Osteocyte (in vitro differentiated cells): ENCODE measurements at places on chromosomes 16 and 17.

DNA sequence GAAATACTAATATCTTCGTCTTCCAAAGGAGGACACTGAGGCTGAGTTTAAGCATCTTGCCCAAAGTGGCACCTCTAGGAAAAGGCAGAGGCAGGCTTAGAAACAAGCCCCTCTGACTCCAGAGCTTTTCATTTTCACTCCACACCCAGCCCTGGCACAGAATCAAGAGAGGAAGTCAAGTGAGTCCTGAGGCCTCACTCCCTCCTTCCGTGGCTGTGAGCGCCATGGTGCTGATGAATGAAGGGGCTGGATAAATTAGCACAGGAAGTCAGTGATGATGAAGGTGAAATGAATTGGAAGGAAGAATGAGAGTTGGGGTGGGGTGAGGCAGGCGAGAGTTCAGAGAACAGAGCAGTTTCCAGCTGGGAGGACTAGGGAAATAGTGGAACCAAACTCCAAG, 179.3 kb downstream of the TMEM132E start:
- no peak for DNase-seq

DNA sequence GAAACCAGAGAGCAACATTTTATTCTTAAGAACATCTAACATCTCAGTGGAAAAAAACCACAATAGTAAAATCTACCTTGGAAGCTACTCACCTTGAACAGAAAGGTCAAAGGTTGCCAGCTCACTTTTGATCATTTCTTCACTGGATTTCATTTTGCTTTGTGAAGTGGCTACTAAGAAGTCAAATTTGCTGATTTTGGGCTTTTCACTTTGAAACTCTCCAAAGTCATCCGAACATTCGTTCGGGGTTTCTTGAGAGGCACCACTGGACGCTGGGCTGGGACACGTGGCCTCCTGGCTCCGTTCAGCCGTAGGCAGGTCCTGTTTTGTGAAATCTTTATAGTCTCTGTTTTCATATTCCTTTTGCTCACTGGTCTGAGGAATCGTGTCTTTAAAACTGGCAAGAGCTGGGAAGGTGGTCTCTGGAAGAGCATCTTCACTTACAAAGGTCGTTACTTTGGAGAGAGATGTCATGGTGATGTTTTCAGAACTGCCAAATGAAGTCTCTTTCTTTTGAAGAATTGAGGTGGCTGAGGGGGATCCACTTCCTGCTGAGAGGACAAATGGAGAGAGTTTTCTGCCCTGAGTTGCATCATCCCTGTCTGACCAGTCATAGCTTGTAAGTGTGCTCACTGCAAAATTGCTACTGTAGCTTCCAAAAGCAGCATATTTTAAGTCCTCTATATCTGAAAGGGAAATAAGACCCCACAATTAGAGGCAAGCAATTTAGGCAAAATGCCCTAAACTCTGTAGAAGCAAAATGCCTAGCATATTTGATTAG, 52.4 kb downstream of the DUSP14 start:
- no peak for DNase-seq

GRCh38 chr17:66076546-66077190, 115.3 kb downstream of the CEP112 start:
- DNase-seq: no peak

DNA sequence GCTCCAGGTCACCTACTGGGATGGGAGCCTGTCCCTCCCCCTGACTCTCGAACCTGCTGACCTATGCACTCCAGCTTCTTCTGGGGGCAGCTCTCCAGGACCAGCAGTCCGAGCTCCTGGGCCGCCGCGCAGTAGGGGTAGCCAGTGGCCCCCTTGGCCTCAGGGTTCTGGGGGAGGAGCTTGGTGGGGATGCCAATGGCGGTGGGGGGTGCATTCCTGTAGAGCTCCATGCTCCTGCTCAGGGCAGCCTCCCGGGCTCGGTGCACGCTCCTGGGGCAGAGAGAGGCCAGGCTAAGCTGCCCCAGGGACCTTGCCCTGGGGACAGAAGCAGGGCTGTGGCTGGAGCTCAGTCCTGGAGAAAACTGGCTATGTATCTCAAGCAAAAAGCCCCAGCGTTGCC, 7.7 kb upstream of the SPATA2L start:
- no peak for DNase-seq

- DNase-seq: no peak
Observed at GRCh38 chr16:8826278-8826879, 28.7 kb downstream of the PMM2 start.

DNA sequence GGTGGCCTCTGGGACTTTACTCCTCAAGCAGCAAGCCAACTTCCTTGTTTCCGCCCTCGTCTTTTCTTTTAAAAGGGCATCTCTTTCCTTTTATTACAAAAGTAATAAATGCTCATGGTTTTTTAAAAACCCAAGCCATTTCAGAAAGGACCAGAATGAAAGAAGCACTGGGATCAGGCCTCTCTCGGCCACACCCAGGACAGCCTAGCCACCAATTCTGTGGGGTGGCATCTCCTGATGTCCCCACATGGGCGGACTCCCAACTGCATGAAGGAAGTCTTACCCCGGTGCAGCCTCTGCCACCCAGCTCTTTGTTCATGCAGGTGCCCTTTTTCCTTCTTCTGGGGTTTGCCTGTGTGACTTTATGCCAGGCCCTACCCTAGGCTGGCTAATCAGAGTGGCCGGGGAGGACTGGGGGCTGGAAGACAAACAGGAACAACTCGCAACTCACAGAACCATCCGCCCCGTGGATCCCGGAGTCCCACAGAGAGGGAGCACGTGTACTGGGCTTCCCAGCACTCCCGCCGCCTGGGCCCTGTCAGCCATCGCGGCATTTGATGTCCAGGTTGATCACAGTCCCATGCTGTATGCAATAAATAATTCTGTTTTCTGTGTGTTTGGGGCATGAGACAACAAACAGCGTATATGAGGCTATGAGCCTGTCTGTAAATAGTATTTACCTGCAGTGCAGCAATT, 2.6 kb upstream of the RASD1 start:
- no peak for DNase-seq

DNA sequence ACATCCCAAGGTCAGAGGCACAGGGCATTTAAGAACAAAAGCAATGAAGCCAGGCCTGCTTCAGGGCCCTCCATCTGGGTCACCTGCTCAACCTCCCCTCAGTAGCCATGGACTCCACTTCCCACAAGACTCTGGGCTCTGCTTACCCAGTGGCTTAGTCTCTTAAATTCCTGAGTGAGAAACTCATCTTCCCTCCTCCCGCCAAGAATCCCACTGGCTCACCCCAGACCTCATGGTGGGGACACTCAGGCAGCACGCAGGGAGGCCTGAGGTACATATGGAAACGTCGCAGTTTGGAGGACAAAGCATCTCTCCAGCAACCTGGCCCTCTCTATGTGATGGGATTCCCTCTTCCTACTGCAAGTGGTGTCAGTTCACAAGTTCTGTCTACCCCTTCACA, 326.7 kb upstream of the CDH5 start:
- no peak for DNase-seq

- no peak for DNase-seq
Observed at GRCh38 chr17:791829-792228, 9.7 kb downstream of the MRM3 start.

GRCh38 chr17:45311760-45312476, 4.9 kb downstream of the MAP3K14 start:
- DNase-seq: no peak

GRCh38 chr16:1526608-1527555, 6.6 kb upstream of the TMEM204 start:
- DNase-seq: no peak

GRCh38 chr17:81312624-81313325, 17.7 kb upstream of the SLC38A10 start:
- DNase-seq: no peak

GRCh38 chr16:86580791-86581170, 2.4 kb downstream of the FOXL1 start:
- no peak for DNase-seq
